ENCODE measurements at places on chromosomes 13 and 19. TPM values are rescaled to one million over a fixed set of nuclear protein-coding genes. Genes with fewer than 3 reads are reported as not detected.
A peak's percentile ranks its signal among the peaks of the same experiment; 100 is the strongest.

- no peak for DNase-seq
Observed at GRCh38 chr13:62014299-62014698, 598.6 kb upstream of the PCDH20 start.

DNA sequence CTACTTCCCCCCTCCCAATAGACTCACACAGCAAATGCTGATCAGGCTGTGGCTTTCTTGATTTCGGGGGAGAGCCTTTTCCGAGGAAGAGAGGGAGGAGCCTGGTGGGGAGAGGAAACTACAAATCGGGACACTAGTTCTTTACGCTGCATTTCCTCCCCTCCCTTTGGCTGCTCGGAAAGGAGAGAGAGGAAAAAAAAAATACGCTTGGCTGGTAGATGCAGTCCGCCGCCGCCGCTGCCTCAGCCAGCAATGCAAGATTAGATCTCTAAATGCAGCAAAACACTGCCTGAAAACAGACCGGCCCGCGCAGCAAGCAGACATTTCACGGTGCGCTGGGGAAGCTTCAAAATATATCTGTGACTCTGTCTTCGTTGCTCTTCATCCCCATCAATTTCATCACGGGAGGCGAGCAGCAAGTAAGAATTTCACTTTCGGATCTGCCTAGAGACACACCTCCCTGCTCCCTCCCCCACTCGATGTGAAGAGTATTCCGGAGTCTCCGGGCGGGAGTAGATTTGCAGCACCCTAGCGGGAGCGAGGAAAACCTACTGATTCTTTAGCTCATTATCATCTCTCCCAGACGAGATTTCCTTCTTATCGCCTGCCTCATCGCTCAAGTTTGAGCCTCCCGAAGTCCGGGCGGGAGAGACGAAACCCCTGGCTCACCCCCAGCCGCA, at the start of gene PCDH17:
Gene PCDH17 (plus strand): TSS at position 149 of the 680 bp plus-strand sequence. CDS start 803 bp downstream, outside the sequence.
- peak; percentile 23 for DNase-seq

GRCh38 chr13:49869519-49869918, 66.6 kb downstream of the SPRYD7 start:
- DNase-seq, result no peak

ZNF541 gene
- total RNA-seq, result 0.99 TPM
